H1 (cell line): ENCODE measurements at places on chromosomes 2 and 18. TPM values are rescaled to one million over a fixed set of nuclear protein-coding genes. Genes with fewer than 3 reads are reported as not detected.

The SPC25 gene
- 12.3 and 21.0 TPM in 2 replicates for polyA plus RNA-seq

The KANSL1L gene
- polyA plus RNA-seq: 4.0 and 5.4 TPM in 2 replicates

The KCNF1 gene
- 1.5 and 1.6 TPM in 2 replicates for polyA plus RNA-seq

The LRP1B gene
- 0.03 and 0.08 TPM in 2 replicates for polyA plus RNA-seq

The SERPINB13 gene
- polyA plus RNA-seq: not detected in 2 replicates

The TRAF3IP1 gene
- 2.3 and 2.8 TPM in 2 replicates for polyA plus RNA-seq

The ZAP70 gene
- 0.15 and 0.20 TPM in 2 replicates for polyA plus RNA-seq

The CHN1 gene
- polyA plus RNA-seq: 27.5 and 65.7 TPM in 2 replicates

The SLC4A3 gene
- polyA plus RNA-seq: 4.8 and 8.2 TPM in 2 replicates

The CDH19 gene
- not detected in 2 replicates for polyA plus RNA-seq
